ENCODE measurements at places on chromosomes 16 and 17. TPM values are rescaled to one million over a fixed set of nuclear protein-coding genes. Genes with fewer than 3 reads are reported as not detected.

Gene CTRB1
- not detected for total RNA-seq

Gene NUPR1
- 0.20 TPM for total RNA-seq

DNA sequence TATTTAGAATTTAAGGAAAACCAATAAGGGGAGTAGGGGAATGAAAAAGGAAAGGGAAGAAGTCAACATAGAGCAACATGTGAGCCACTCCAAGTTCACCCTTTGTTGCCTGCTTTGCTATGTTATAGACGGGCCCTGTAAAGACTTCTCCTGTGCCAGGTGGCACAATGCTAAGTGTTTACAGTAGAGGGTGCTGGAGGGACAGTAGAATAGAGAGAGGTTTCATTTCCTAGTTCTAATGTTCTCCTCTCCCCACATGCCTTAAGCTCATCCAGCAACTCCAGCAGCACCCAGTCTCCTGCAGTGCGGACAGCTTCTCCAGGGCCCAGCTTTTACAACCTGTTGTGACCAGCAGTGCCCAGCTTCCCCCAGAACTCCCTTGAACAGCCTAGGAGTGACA, 468.0 kb downstream of the HS3ST3B1 start:
- no peak for DNase-seq

Gene KLHL10
- not detected for total RNA-seq

Gene NOG
- 2.8 TPM for total RNA-seq

GRCh38 chr16:62130101-62130500, 93.9 kb upstream of the CDH8 start:
- no peak for DNase-seq

- no peak for DNase-seq
These were observed 71.3 kb downstream of the IL21R start for GRCh38 chr16:27473101-27473900.

DNA sequence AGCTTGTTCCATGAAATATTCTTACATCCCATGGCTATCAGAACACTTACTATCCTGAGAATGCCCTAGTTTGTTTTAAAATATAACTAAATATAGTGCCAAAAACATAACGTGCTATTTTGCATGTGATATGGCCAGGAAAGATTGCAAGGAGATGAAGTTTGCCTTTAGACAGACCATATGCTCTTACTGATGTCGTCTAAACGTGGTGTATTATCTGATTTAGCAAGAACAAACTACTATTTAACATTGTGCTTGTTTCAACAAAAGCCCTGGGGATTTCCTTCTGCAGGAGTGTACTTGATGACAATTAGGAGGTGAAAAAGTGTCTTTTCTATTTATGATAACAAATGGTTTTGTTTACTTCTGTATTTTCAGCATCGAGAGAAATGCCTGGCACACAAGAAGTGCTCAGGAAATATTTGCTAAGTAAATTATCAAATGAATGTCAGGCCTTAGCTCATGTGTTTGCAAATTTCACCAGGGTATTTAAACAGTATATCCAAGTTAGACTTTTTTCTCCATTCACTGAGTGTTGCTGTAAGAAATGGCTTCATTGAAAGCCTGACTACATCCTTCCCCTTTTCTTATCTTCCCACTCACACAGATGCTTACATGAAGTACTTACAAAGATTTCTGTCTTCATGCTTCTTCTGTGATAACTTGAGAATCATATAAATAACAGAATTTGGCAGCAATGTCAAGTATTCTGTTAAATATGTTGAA, 1033.6 kb downstream of the CDH8 start:
- no peak for DNase-seq

Gene ODAD4
- total RNA-seq = 0.65 TPM

Gene CD300LF
- 0.25 TPM for total RNA-seq

- DNase-seq = no peak
These were observed 2.2 kb downstream of the JUP start for GRCh38 chr17:41784207-41784744.
